Fibroblast of skin of left quadriceps (primary cell): ENCODE measurements at places on chromosomes 5 and 9.

- DNase-seq = no peak
Measured at GRCh38 chr5:153511622-153512021, 21.2 kb downstream of the GRIA1 start.

- no peak for DNase-seq
Measured at GRCh38 chr5:116453988-116454411, 120.6 kb downstream of the SEMA6A start.

DNA sequence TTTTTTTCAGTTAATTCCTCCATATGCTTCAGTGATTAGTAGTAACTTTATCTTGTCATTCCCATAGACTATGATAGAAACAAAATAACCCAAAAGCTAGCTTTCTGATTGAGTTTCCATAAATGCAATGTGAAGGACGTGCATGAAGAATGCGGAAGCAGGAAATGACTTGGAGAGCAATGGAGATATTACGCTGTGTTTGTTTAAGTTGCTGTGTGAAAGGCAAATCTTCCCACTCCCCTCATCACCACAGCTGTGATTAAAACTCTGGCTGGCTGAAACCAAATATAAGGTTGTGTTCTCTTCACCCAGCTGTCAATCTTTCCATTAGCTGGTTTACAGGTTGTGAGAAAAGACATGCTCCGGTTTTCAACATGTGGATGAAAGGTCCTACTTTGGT lies 83.9 kb downstream of the NR2F1-AS1 start:
- DNase-seq = no peak

- no peak for DNase-seq
Measured at GRCh38 chr5:42600441-42600840, 156.2 kb upstream of the CCDC152 start.

DNA sequence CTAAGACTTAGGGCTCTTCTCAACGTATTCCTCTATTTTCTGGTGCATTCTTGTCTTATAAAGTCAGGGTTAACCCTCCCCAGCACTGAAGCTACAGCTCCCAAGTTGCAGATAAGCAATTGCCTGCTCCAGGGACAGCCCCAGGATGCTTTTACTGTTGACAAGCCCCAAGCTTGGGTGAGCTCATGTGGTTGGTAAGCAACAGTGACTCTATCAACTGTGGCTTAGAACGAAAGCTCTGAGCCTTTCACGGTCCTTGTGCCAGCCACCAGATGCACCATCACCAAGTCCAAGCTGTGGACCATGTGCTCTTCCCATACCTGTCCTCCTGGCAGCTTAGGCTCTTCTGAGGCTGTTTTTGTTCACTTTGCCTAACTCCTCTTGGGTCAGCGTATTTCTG lies 13.5 kb downstream of the ADRB2 start:
- no peak for DNase-seq

- DNase-seq = no peak
Measured at GRCh38 chr9:88418025-88418424, 29.8 kb downstream of the SPIN1 start.

- no peak for DNase-seq
Measured at GRCh38 chr9:138071731-138072130, 194.1 kb downstream of the CACNA1B start.

GRCh38 chr5:180603076-180603594 lies 11.8 kb upstream of the SCGB3A1 start:
- no peak for DNase-seq

DNA sequence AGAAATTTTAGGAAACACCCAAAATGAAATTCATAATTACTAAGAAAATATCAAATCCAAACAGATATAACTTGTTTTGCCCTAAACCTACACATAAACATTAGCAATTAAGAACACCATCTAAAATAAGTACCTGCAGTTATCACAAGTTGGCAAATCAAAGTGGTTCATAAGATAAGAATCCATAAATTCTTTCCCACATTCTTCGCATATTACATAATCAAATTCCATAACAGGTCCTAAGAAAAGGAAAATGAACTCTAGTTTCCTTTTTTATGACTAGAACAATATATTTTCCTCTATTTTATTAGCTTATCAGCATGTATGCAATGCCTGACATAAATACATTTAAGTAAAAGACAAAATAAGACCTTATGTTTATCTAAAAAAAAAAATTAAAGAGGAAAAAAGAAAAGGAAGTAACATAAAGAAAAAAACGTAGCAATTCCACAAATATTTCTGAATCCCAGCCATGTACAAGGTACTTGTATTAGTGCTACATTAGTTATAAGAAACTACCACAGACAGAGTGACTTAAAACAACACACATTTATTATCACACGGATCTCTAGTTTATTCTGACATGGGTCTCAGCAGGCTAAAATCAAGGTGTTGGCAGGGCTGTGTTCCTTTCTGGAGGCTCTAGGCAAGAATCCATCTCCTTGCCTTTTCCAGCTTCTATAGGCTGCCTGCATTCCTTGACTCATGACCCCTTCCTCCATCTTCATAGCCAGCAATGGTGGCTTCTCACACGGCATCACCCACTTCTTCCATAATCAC lies 7.5 kb downstream of the XPA start:
- no peak for DNase-seq

- DNase-seq = no peak
Measured at GRCh38 chr9:6922680-6923079, 164.9 kb downstream of the KDM4C start.

- no peak for DNase-seq
Measured at GRCh38 chr5:99866740-99867139, 668.4 kb upstream of the FAM174A start.

GRCh38 chr5:87246061-87246460 lies 21.6 kb upstream of the RASA1 start:
- DNase-seq = no peak

GRCh38 chr5:164721116-164721515 lies 1215.7 kb downstream of the MAT2B start:
- DNase-seq = no peak

GRCh38 chr9:124480621-124480981 lies 26.6 kb downstream of the NR5A1 start:
- DNase-seq = no peak

- no peak for DNase-seq
Measured at GRCh38 chr5:149724130-149724840, 5.8 kb upstream of the PPARGC1B start.

GRCh38 chr5:37926732-37927131 lies 86.9 kb upstream of the GDNF start:
- DNase-seq = peak; percentile 1

- no peak for DNase-seq
Measured at GRCh38 chr5:61353293-61353692, 21.2 kb downstream of the ZSWIM6 start.

DNA sequence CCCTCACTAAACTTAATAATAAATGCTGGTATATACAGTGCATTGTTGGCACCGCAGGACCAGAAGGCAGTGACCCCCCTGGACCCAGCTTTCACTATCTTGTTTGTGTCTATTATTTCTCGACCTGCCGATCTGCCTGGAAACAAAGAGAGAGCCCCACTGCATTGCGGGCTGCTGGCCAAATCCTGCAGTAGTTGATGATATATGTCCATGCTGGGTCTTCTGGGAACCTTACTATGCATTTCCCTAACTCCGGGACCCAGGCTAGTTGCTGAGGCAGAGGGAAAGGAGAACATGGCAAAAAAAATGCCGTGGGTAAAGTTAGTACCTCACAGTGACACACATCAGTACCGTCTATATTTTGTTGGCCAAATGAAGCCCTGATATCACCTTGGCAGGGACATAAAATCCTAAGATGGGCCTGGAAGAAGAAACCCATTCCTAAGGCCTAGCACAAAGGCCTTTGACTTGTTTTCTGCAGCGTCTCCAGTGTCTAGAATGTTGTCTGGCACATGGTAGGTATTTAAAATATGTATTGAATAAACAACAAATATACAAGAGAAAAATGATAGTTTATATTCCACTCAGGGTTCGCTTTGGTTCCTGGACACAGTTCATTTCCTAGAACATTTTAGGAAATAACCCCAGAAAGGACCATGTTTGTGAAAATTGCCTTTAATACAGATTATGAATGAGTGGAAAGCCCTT lies 46.1 kb downstream of the NMUR2 start:
- DNase-seq = no peak

DNA sequence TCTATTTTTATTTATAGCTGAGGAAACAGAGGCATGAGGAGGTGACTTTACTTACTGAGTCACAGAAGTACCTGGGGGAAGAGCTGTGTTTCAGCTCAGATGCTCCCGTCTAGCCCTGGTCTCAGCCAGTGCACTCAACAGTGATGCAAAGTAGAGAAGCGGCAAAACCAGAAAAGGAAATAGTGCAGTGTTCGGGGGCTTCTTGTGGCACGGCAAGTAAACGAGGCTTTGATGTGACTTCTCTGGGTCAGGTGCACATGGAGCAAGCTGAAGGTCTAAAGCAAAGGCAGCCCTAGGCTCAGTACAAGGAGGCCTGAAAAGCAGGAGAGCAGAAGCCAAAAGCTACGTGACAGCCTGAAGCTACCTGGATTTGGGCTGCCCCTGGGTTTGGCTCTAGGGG lies 526.7 kb upstream of the ADAMTS16 start:
- no peak for DNase-seq

- DNase-seq = peak; percentile 17
Measured at GRCh38 chr9:10649076-10649475, 36.3 kb upstream of the PTPRD start.

DNA sequence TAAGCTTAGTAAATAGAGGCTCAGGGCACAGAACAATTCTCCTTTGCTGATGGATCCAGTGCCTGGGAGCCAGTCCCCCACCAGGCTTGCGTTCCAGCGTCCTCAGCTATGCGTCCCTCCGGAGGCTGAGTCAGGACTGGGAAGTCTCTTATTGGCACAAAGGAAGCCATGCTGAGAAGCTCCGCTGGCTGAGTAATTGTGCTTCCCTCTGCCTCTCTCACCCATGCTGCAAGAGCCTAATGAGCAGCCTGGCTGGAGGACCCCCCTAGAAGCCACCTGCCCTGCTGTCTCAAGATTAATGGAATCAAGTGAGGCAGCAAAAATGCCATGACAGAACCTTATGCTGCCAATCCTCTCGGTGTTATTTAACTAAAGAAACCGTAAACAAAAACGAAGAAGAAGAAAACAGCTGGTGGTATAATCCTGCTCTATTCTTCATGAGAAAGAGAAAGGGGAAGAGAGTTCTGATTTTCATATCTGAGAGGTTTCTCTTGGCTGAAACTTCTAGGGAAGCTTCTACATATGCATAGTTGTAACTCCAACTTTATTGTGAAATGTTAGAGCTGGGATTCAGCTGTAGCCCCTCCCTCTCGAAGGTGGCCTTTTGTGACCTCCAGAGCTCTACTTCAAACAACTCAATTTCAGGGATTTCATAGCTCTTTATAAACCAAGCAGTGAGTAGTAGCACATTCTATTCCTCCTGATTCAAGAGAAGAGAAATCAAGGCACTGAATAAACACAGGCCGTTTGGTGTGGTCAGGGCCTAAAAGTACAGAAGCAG lies 185.4 kb upstream of the SEMA6A start:
- DNase-seq = no peak

DNA sequence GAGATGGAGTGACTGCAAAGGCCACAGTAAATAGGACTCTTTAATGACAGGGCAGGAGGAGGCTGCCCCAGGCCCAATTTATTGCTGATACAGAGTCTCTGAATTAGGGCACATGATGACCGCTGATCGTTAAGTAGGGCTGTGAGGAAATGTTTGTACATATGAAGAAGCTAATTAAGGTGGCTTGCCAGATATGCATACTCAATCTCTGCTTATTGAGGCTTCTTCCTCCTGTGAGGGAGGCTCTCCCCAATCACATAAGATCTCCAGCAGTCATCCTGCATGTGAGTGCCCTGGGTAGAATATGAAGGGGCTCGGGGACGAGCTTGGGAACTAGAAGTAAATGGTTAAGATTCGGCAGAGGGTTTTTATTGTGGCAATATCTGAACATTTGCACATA lies 8.2 kb upstream of the CD180 start:
- no peak for DNase-seq

- DNase-seq = peak; percentile 42
Measured at GRCh38 chr9:108439947-108440346, 415.8 kb downstream of the ACTL7B start.

DNA sequence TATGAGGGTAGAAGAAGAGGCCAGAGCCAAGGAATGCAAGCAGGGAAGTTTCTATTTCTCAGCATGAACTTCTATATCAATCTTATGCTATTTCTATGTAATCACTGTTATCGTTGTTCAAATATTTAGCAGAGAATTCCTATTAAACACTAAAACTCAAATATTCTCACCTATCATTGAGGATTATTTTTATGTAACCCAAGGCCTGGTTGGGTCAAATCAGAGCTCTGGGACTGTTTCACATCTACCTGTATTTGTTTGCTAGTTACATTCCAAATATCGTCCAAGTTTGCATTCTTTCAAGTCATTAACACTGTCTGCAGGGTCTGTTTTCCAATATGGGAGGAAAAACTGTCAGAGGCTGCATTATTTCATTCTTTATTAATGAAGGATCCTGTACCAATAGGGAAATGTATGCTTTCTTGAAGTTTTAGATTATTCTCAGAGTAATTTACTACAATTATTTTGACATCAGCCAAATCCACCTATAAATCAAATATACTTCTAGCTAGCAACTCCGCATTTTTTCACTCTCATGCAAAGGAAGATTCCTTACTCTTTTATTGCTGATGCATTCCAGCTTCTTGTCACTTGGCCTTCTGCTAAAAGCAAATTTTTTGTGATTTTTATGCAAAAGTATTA lies 52.2 kb downstream of the LURAP1L start:
- DNase-seq = peak; percentile 59

GRCh38 chr9:87787735-87788134 lies 61.8 kb downstream of the CTSL start:
- no peak for DNase-seq

- DNase-seq = no peak
Measured at GRCh38 chr9:82443312-82443711, 454.7 kb downstream of the SPATA31D1 start.

DNA sequence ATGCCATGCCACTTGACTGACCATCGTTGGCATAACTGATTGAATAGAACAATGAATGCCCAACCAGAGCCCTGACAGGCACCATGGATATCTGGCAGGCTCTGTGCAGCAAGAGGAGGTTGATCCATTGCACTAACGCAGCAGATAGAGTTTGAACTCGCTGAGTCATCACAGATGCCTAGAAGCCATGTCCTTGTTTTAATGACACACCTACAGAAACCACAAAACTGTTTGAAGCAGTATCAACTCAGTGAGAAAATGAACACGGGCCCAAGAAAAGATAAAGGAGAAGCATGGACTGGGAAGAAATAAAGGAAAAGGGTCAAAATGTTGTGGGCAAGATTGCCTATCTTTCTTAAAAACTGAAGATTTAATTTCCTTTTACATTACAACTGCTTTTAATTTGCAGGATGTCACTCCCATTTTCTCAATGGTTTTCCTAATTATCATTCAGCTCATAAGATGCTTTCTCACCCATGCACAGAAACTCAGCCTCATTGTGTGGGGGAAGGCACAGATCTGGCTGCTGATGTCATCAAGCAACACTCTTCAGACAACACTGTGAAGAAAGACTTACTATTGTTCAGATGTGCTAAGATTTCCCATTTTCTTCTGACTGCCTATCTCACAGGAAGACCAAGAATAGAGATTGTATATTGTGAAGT lies 129.0 kb downstream of the PIK3R1 start:
- no peak for DNase-seq

DNA sequence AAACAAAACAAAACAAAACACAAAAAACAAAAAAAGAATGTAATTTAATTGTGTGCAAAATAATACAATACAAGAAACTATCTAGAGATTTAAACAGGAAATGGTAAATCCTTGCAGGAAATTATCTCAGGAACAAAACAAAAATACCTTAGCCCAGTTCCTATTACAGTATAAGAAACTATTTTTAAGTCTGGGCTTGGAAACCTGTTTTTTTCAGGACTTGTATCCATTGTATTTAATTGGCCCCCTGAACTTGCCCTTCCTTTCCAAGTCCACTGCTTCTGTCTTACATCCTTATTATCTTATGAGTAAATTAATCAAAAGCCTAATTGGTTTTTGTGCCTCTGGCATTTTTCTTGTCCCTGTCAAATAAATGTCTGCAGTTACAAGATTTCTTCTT lies 48.5 kb downstream of the ST8SIA4 start:
- no peak for DNase-seq
